ENCODE measurements at places on chromosomes 7 and 10. TPM values are rescaled to one million over a fixed set of nuclear protein-coding genes. Genes with fewer than 3 reads are reported as not detected.

- DNase-seq = no peak
Measured at GRCh38 chr7:13687500-13687899, 302.0 kb downstream of the ETV1 start.

DNA sequence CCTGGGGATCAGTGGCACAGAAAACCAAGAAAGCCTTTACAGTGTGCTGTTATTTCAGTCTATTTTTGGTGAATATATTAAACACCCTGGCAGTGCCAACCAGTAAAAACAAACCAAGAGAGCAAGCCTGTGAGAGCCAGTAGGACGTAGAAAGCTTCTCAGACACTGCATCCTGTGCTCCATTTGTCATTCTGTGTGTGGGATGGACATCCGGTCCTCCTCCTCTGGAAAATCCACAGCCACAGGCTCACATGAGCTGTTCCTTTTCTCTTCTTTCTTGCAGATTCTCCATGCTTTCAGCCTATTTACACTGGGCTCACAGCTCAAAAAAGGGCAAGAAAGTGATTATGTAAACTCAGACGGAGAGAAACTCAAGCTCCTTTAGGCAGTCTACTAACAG, 119.7 kb upstream of the YAE1 start:
- DNase-seq = no peak

DNA sequence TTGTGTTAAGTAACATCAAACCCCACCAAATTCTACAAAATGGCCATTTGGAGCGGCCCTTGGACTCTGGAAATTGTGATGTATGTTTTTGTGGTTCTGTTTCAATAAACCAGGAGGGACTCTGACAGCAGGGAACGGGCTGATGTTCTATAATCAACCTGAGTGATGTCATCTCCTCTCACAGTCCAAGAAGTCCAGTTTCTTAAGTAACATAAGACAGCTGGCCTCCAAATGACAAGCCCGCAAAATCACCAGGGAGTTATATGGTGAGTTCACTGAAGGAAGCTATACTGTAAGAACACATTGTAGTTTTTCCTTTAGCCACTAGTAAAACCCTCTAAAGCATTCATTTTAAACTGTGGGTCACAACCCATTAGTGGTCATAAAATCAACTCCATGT, 34.0 kb downstream of the GOT1 start:
- DNase-seq = no peak

- no peak for DNase-seq
Measured at GRCh38 chr10:74022926-74023629, 25.2 kb downstream of the VCL start.

GRCh38 chr10:53607691-53608090, 835.1 kb upstream of the MBL2 start:
- DNase-seq = no peak

DNA sequence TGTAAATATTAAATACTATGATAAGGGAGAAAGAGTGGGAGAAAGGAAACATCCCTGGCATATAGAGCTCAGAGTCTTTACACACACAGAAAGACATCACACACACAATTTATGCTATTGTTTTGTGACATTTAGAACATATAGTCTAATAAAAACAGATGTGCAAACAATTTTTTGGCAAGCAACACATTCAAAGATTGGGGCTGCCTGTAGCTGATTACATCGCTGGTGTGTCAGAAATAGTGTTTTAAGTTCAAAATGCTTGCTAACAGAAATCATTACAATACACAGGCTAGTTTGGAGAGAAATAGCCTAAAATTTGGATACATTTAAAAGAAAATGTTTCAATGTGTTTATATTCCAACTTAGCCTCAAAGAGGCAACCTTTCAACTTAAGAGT, 256.7 kb upstream of the NPVF start:
- DNase-seq = no peak

- DNase-seq = no peak
Measured at GRCh38 chr10:129030603-129030895, 436.5 kb upstream of the MGMT start.

- no peak for DNase-seq
Measured at GRCh38 chr10:75398692-75399460, 2.7 kb downstream of the ZNF503 start.

DNA sequence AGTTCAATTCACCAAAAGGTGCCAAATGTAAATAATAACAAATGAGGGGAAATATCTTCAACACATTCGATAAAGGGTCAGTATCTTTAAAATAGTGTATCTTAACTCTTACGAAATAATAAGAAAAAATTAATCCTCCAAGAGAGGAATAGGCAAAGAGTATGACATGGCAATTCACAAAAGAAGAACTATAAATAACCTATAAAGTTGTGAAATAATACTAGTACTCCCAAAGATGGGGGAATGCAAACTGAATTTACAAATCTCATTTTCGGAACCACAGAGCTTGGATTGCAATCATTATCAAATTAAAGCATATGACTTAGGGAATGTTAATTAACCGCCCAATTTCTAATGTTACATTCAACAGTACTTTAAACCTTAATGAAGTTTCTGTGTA, 78.2 kb upstream of the TARP start:
- DNase-seq = no peak

GRCh38 chr7:118311121-118311836, 86.8 kb downstream of the ANKRD7 start:
- DNase-seq = no peak

- DNase-seq = no peak
Measured at GRCh38 chr7:156845379-156846101, 47.4 kb downstream of the LMBR1 start.

DNA sequence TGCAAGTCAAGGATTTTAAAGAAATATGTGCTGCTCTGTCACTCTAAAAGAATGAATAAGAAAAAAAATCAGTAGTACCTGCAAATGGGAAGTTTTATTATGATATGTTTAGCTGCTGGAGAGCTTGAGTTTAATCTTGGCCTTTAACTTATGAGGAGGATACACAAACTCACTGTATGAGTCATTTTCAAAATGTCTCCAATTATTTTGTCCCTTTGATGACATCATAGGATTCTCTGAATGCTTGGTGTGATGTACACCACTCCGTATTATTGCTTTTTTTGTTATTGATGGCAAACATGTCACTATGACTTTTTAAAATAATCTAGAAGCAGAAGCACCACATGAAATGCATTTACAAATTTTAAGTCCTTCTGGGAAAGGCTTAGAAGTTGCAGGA, 125.8 kb downstream of the RALA start:
- no peak for DNase-seq

- no peak for DNase-seq
Measured at GRCh38 chr10:18540195-18540594, 111.2 kb downstream of the NSUN6 start.

DNA sequence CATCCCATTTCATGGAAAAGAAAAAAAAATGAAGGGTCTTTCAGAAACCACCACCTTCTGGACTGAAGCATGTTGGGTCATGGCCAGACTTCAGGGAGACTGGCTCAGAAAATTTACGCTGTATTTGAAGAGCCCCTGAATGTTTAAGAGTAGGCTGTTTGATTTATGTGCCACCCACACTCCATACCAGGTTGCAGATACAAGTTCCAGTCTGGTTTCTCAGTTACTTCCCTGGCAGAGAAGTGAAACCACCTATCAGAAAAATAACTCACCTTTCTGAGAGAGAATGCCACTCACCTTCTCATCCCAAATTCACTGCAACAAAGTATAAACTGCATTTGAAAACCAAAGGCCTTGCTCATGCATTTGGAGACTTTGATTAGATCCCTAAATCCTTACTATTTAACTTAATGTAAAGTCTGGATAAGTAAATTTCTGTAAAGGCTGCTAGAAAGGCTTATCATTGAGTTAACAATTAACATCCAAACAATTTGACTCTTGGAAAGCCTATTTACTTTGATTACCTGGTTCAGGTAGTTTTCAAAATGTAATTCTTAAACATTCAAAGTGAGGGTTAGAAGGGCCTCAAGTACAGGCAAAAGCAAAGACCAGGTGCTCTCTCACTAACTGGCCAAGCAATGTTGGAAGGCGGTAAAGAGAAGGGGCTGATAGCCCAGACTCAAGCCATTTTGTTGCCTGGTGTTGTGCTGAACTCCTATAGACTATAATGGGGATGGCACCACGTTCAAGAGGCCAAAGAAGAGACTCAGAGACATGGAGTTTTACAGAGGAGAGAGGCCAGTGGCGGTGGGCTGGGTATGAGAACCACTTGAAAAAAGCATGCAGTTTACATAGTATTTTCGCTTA, 12.8 kb upstream of the ADD3 start:
- DNase-seq = no peak

DNA sequence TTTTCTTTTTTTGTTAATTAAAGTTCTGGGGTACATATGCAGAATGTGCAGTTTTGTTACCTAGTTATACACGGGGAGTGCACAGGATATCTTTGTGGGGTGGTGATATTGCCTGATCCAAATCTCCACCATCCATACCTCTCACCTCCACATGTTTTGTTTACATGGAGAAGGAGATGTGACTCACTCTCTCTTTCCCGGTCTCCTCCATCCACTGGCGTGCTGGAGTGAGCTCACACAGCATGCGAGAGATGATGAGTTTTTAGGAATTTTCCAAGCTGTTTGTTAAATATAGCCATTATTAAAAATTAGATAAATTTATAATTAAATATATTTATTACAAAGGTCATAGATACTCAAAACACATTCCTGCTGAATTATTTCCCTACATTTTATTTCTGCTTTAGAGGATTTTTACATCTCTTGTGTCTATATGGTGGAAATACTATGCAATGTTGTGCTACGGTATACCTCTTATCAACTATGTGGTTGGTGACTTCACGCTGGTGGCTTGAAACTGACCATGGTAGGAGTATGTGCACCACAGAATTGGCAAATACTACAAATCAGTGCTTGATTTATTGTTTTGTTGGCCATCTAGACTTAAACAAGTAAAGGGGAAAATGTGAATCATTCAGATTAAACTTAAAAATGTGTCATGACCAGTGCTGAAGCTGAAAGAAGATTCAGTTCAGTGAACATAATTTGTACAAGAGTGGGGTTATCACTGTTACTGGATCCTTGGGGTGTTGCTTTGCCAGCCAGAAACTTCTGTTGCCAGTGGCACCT, 107.9 kb upstream of the FAM180A start:
- DNase-seq = no peak

DNA sequence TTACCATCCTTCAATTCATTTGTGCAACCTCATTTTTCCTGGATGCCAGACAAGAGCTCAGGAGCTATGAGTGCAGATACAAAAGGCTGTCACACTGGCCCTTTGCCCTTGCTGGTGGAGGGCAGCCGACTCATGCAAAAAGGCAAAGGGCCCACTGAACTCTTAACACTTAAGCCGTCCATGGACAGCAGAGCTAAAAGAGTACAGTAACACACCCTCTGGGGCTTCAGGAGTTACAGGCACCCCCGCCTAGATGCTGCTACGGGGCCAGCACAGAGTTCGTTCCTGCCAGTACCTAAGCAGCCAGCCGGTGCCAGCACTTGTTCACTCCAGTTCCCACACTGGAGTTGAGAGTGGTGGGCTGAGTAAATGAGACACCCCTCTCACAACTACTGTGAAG, 69.9 kb upstream of the MRLN start:
- DNase-seq = no peak

GRCh38 chr10:73808021-73808815, 3.2 kb downstream of the NDST2 start:
- DNase-seq = no peak

DNA sequence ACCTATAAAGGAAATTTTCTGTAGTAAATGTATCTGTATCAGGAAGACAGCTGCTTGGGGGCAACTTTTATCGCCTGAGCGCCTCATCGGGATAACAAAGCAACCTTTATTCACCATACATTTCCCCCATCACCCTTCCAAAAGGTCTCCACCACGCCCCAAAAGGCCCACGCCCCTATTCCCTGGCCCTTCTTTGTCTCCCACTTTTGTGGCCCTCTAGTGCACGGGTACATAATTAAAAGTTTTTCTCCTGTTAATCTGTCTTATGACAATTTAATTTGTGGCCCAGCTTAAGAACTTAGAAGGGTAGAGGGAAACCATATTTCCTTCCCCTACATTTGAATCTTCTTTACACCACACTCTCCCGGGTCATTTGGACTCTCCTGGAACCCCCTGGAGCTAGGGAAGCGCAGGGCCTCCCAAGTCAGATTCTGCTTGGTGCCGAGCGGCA, 625 bp downstream of the RP9 start:
- no peak for DNase-seq

DNA sequence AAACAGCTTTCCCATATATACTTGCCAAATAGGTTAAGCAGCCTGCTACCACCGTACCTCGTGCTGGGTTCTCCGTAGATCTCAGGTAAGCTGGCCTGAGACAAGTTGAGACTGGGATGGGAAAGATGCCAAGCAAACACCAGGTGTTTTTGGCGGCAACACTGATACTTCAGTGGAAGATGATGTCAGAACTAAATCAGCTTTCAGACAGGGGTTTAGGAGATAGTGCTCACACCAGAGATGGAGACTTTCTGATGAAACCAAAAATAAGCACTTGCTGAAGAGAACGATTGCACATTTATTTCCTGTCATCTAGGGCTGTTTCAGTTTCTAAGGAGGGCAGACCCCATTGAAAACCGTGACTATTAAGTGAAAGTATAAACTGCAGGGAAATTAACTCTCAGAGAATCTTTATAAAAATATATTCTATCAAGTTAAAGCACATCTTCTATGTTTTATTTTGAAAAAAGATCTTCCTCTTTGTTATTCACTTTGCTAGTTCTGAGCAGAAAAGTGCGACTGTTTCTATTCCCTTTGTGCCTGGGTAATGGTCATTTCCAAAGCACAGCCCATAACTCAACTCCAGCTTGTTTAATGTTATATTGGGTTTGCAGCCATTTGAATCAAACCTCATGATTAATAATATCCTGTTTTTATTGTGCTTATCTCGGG, 149.9 kb downstream of the CPED1 start:
- DNase-seq = no peak

DNA sequence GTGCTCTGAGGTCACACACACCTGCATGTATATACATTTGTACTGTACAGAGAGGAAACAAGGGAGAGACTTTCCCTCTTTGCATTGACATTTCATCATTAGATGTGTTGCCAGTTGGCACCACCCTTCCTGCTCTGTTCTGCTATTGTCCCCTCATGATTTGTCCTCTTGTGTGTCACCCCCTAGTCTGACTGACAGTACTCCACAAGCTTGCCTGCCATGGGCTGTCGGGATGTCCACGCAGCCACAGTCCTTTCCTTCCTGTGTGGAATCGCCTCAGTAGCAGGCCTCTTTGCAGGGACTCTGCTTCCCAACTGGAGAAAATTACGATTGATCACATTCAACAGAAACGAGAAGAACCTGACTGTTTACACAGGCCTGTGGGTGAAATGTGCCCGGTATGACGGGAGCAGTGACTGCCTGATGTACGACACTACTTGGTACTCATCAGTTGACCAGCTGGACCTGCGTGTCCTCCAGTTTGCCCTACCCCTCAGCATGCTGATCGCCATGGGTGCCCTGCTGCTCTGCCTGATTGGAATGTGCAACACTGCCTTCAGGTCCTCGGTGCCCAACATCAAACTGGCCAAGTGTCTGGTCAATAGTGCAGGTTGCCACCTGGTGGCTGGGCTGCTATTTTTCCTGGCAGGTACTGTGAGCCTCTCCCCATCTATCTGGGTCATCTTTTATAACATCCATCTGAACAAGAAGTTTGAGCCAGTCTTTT, 9.4 kb downstream of the CLDN12 start:
- peak; percentile 30 for DNase-seq

- no peak for DNase-seq
Measured at GRCh38 chr7:95675632-95676031, 79.3 kb upstream of the PDK4 start.

Gene AGAP9
- 10.8 TPM for total RNA-seq

Gene COL13A1
- 2.5 TPM for total RNA-seq

Gene CYP2C19
- 188 TPM for total RNA-seq

Gene HOXA4
- 2.3 TPM for total RNA-seq

Gene NUB1
- total RNA-seq = 52.4 TPM

Gene CASTOR2
- total RNA-seq = 21.7 TPM

Measured in mucosa of gallbladder (tissue), 1 donor.